ENCODE measurements at places on chromosomes 7 and 10. TPM values are rescaled to one million over a fixed set of nuclear protein-coding genes. Genes with fewer than 3 reads are reported as not detected.

Gene PPP1R3A
- total RNA-seq = not detected

Gene SEMA3A
- 83.8 TPM for total RNA-seq

Gene CUZD1
- total RNA-seq = not detected

Gene OR2A42
- total RNA-seq = 0.16 TPM

Gene AGAP3
- total RNA-seq = 45.4 TPM

Gene HSPA12A
- total RNA-seq = 17.4 TPM

Gene PLCE1
- total RNA-seq = 7.8 TPM

Gene SHH
- not detected for total RNA-seq

Gene LIPJ
- 0.16 TPM for total RNA-seq

Gene SFTPD
- not detected for total RNA-seq

Gene GCK
- total RNA-seq = 1.4 TPM

Gene MPLKIP
- total RNA-seq = 26.9 TPM

Gene EXOSC1
- 29.1 TPM for total RNA-seq

Gene PON1
- 0.16 TPM for total RNA-seq

Gene ZPBP
- not detected for total RNA-seq

Gene C10orf105
- total RNA-seq = 0.55 TPM

Gene ECHDC3
- total RNA-seq = 13.8 TPM

Gene OPN4
- not detected for total RNA-seq

Gene HACD1
- 85.3 TPM for total RNA-seq

Gene TRIM4
- 29.6 TPM for total RNA-seq

Gene ADAM12
- total RNA-seq = 0.36 TPM

Gene OPALIN
- total RNA-seq = not detected

Gene PHKG1
- total RNA-seq = 5.5 TPM

Gene NUTM2B
- total RNA-seq = 0.36 TPM

Gene CAV2
- total RNA-seq = 89.7 TPM

Gene UBTD1
- total RNA-seq = 7.8 TPM

Gene TSPAN12
- total RNA-seq = 21.0 TPM

Gene GNGT1
- total RNA-seq = not detected

Gene PLXNA4
- 10.5 TPM for total RNA-seq

Gene SMKR1
- not detected for total RNA-seq

Gene CLDN12
- 30.0 TPM for total RNA-seq

Gene C10orf62
- not detected for total RNA-seq

Gene ARMH3
- 18.5 TPM for total RNA-seq

Gene TAS2R5
- 3.7 TPM for total RNA-seq

Gene CPA2
- total RNA-seq = not detected

Gene FAS
- total RNA-seq = 44.6 TPM

Gene R3HCC1L
- 13.9 TPM for total RNA-seq

Gene MDFIC
- 33.0 TPM for total RNA-seq

Gene CDK13
- total RNA-seq = 72.1 TPM

Gene ADAMTS14
- total RNA-seq = 0.41 TPM

Gene NANOS1
- total RNA-seq = 4.7 TPM

Gene SEC31B
- 5.3 TPM for total RNA-seq

Gene ZNF37A
- total RNA-seq = 37.1 TPM

Gene EPDR1
- total RNA-seq = 20.9 TPM

Gene AASS
- total RNA-seq = 29.3 TPM

Gene FXYD4
- not detected for total RNA-seq

Gene TCAF2
- total RNA-seq = 2.9 TPM

Gene LLCFC1
- total RNA-seq = not detected

Gene MLXIPL
- 7.2 TPM for total RNA-seq

Gene SYNPO2L
- not detected for total RNA-seq
